ENCODE measurements at places on chromosomes 16 and 17.
A peak's percentile ranks its signal among the peaks of the same experiment; 100 is the strongest.

DNA sequence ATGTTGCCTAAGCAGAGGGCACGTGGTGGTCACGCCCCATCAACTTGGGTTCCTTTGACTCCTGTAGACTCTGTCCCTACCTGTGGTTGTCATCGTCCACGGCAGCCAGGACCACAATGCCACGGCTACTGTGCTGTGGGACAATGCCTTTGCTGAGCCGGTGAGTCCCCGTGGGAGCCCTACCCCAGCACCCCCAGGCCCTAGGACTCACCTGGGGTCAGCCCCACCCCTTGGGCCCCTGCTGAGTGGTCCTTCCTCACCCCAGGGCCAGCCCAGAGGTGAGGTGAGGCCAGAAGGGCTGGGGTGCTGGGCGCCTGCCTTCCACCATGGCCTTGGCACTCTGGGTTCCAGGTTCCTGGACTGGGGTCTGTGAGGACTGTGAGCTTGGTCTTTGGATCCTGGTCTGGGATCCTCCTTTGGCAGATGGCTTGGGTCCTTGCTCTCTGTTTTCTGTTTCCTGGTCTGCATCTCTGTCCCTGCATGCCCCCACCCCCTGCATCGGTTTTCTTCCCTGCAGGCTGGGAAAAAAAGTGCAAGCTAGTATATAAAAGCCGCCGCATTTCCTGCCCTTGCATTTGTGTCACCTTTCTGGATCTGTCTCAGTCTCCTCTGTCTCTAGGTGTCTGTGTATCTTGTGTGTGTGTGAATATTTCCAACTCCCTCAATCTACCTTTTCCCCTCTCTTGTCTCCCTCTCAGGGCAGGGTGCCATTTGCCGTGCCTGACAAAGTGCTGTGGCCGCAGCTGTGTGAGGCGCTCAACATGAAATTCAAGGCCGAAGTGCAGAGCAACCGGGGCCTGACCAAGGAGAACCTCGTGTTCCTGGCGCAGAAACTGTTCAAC lies 17.5 kb downstream of the STAT5A start:
- no peak for DNase-seq

GRCh38 chr17:30000755-30001257 lies 59.4 kb downstream of the EFCAB5 start:
- DNase-seq: no peak

DNA sequence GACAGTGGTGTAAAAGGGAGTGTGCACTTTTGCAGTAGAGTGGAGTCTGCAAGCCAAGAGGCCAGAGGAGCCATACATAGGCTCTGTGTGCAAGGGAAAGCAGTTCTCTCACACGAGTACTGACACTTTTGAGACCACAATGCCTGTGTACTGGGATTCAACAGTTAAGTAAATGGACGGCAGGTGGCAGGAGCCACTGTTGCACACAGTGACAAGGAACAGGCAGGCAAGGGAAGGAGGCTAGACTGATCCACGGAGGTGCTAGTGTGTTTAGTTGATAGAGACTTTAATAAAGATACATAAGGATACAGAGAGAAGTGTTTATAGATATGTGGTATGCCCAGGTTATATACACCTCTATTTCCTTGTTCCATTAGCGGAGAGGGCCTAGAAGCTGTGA lies 67.0 kb downstream of the MPRIP start:
- DNase-seq: no peak

GRCh38 chr16:62216837-62217236 lies 180.6 kb upstream of the CDH8 start:
- no peak for DNase-seq

DNA sequence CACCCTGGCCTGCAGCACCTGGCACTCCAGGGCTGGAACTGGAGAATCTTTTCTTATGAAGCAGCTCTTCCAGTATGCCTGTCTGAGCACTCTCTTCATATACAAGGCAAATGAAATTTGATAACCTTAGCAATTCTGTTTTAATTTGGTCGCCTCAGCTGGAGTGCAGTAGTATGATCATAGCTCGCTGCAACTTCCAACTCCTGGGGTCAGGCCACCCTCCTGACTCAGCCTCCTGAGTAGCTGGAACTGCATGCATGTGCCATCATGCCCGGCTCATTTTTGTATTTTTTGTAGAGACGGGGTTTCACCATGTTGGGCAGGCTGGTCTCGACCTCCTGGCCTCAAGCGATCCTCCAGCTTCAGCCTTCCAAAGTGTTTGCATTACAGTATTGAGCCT lies 140.8 kb upstream of the CHMP6 start:
- DNase-seq: no peak

GRCh38 chr17:42163113-42163512 lies 8.3 kb upstream of the RAB5C start:
- no peak for DNase-seq

DNA sequence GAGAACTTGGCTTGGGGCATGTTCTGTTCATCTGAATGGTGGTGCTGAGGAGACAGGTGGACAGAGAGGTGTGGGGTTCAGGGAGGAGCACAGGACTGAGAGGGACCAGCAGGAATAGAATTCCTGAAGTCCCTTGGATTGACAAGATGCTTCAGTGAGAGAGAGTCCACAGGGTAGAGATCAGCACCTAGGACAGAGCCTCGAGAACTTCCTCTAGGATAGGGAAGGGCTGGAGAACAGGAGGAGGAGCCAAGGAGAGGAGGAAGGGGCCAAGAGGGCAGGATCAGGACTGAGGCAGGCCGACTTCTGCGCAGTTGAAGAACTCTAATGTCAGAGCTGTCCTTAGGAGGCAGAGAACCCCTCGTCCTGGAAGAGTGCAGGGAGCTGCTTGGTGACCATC lies 138.4 kb downstream of the PRKCB start:
- no peak for DNase-seq

GRCh38 chr16:13193721-13194120 lies 292.3 kb downstream of the SHISA9 start:
- DNase-seq: no peak

DNA sequence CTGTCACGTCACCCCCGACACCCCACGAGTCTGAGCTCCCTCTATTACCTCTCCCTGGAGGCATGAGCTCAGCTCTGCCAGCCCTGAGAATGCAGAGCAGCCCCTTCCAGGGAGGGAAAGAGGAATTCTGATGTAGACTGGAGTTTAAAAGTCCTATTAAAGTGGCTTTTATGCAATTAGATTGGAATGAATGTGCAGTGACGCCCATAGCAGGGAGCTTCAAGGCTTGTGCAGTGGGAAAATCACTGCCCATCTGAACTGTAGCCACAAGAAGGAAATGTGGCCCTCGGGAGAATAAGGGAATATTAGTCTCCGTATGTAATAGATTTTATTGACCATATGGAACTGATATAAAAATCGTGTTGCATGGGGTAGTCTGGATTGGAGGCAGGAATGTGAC lies 66.9 kb downstream of the ZNF423 start:
- DNase-seq: no peak

- no peak for DNase-seq
Measured at GRCh38 chr16:8137606-8138005, 452.7 kb downstream of the TMEM114 start.

DNA sequence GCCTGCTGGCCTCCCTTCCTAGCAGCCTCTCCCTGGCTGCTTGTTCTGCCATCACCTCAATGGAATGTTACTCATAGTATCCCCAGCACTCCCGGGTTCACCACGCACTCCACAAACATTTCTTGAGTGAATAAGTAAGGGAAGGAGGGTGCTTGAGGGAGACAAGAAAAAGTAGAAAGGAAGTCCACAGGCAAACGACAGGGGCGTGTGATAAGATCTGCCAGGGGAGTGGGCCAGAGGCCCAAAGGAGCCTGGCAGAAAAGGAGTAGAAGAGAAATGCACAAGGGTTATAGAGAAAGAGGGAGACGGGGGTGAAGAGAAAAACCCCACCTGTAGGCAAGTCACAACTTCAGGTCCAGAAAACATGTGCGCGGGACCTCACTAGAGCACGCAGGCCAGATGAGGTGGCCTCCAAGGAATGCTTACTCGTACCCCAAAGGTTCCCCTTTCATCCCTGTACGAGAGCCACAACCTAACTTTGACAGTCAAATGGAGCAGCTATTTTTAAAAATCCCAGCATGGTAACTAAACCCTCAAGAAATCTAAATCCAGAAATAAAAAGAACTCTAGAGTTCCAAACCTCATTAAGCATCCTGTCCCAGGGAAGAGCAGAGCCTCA lies 6.6 kb downstream of the ZDHHC7 start:
- DNase-seq: peak; percentile 62

DNA sequence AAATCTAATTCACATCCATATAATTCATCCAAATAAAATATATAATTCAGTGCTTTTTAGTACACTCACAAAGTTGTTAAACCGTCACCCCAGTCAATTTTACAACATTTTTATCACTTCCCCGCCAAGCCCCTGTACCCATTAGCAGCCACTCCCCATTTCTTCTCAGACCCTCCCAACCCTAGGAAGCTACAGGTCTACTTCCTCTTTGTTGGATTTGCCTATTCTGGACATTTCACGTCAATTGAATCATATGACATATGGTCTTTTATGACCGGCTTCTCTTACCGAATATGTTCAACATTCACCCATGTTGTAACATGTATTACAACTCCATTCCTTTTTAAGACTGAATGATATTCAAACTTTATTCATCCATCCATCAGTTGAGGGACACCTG lies 19.9 kb upstream of the MLKL start:
- no peak for DNase-seq

DNA sequence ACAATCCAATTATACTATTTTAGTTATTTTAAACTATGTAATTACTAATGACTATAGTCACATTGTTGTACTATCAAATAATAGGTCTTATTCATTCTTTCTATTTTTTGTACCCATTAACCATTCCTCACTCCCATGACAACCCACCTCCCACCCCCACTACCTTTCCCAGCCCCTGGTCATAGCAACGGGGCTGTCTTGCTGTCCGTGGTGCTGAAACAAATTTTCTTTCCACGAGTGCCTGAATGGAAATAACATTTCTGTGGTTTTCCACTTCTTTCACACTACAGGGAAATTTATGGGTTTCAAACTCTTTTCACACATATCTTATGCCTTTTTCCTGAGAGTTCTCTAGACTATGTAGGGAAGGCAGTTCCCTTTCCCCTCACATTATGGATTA lies 326.6 kb downstream of the PHKB start:
- DNase-seq: no peak

DNA sequence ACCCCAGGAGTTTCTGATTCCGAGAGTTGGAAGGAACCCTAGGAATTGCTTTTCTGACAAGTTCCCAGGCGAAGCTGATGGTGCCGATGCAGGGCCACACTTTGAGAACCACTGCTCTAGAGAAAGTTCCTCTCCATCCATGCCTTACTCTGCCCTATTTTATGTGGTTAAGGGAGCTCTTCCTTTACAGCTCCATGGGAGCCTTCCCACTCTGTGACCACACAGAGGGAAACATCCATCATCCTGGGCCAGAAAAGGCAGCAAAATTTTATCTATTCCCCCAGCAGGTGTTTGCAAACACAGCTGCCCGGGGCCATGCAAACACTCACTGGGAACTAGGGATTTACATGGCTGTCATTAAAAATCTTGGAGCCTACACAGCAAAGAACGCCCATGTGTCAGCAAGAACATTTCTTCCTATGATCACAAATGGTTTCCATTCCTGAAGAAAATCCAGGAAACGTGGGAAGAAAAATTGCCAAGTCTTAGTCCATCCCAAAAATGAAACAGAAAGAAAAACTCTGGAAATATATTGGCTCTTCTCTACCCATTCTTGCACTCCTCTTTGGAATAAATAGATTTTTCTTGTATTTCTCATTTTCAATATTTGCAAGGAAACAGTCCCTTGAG lies 252.7 kb downstream of the PMP22 start:
- no peak for DNase-seq

DNA sequence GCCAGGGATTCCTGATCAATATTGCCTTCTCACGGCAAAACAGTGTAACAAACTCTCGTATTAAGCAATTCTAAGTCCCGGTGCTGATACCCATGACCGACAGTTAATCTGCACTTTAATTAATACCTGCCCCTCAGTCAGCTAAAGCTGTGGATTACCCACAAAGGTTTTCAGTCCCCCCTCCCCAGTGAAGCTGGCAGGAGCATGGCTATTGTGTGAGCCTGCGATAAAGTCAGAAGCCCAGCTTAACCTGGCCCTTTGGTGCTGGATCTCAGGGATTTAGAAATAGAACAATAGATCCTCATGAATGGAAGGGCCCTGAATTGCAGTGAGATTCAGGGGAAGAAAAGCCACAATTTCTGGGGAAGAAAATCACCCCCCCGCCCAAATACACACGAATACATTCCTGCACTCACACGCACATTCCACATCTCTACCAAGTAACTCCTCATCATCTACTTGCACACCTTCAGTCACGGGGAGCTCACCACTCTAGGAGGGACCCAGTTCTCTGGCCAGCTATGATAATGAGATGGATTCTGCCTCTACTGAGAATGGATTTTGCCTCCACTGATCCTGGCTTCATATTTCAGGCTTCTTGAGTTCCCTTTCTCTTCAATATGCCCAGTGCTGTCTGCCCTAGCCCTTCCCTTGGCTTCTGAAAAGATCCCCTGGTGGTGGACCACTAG lies 102.6 kb downstream of the WSCD1 start:
- DNase-seq: no peak

DNA sequence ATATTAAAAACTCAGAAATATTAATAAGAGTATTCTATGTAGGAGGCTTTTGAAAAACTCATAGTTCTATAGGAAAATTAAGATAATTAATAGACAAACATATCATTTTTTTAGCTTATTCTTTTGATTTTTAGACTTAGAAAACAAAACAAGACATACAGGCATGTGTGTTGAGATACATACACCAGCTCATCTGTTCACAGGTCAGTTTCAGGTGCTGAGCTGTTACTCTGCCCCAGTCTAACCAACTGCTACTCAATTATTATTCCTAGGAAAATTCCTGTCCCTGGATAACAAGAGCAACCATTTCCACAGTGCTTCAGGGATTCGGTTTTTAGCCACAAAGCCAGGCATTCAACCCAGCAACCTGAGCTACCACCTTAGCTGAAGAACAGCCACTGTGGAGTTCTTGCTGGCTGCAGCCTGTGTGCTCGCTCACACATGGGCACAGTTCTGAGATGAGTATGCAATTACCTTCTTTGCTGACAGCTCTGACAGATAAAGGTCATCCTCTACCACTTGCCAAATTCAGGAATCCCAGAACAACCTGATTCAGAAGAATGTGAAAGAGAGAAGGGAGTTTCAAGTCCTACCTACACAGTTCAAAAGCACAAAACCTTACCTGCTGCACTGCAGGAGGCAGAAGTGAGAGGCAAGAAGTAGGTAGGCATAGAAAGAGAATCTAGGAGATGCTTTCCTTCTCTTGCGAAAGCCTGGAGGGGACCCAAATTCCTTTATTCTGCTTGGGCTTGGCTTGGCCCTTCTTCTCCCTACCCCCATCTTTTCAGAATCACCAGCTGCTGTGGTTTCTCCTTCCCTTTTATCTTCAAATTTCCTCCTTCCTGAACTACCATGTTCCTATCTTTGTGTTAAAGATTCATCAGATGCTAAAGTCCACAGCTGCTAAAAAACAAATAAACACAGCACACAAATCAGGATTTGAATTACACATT lies 62.7 kb downstream of the TEX2 start:
- no peak for DNase-seq

GRCh38 chr16:70634861-70635260 lies 11.5 kb upstream of the IL34 start:
- no peak for DNase-seq

GRCh38 chr17:19546289-19547065 lies 12.8 kb downstream of the SLC47A1 start:
- no peak for DNase-seq
